ENCODE measurements at places on chromosomes 4 and X.

- no peak for DNase-seq
These were observed 5.0 kb downstream of the ARHGAP4 start for GRCh38 chrX:153921070-153921469.

DNA sequence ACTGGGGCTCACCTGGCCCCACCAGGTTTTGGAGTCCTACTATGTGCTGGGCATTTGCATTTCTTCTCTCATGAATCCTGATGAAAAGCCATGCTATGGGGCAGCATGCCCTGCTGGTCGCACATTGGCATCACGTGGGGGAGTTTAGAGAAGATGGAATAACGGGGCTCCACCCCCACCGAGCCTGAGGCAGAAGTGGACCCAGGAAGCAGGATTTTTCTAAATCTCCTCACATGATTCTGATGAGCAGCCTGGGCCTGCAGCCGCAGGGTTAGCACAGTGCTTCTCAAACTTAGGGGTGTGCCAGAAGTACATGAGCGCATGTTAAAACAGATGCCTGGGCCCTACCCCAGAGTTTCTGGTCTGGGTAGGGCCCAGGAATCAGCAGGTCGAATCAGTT is 4.6 kb upstream of the SORCS2 start:
- DNase-seq: no peak

GRCh38 chr4:16194214-16194613 is 32.1 kb downstream of the TAPT1 start:
- DNase-seq: no peak

- no peak for DNase-seq
These were observed 2.9 kb downstream of the NOCT start for GRCh38 chr4:139018501-139018900.

DNA sequence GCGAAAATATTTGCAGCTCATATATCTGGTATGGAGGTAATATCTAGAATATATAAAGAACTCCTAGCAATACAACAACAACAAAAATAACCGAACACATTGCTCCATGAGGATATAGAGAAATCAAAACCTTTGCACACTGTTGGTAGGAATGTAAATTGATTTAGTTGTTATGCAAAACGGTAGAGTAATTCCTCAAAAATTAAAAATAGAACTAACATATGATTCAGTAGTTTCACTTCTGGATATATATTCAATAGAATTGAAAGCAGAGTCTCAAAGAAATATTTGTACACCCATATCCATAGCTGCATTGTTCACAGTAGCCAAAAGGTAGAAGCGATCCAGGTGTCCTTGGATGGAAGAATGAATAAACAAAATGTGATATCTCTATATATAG is 203.0 kb upstream of the CNKSR2 start:
- DNase-seq: no peak

DNA sequence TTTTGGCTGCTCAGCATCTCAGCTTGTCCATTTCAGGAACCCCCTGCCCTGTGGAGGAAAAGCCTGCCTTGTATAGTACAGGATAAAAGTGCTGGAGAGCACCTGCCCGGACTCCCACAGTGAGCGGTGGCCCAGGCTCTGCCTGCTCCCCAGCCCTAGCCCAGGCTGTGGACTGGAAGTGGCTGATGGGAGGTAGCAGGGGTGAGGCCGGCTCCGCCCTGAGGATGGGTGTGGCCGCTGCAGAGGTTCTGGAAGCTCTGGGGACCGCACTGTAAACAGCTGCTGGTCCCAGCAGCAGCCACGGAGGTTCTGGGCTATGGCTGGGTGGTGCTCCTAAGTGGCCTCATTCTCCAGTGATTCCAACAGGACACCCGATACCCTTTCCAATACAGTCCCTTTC is 56.6 kb upstream of the HELT start:
- DNase-seq: no peak

DNA sequence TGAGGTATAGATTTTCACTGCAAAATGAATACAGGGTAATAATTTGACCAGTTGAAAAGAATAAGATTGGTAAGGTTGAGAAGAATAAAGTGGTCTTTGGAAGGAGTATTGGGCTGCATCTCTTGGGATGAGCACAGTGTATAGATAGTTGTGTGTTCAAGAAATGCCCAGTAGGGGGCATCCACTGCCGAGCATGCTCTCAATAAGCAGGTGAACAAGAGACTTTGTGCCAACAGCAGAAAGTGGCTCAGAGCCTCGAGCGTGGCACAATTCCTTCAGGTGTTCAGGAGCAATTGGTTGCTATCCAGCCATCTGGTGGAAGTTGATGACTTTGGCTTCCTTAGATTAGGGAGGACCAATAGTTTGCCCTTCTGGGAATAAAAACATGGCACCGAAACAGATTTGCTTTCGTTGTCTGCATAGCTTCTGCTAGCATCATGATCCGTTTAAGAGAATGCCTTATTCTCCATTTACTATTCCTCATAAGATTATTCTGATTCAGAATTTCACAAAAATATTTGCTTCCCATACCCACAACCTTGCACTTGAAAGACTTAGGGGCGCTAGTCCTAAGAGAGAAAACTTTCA is 258.1 kb upstream of the NEIL3 start:
- no peak for DNase-seq

- no peak for DNase-seq
These were observed 20.2 kb downstream of the CCNG2 start for GRCh38 chr4:77177199-77177598.

DNA sequence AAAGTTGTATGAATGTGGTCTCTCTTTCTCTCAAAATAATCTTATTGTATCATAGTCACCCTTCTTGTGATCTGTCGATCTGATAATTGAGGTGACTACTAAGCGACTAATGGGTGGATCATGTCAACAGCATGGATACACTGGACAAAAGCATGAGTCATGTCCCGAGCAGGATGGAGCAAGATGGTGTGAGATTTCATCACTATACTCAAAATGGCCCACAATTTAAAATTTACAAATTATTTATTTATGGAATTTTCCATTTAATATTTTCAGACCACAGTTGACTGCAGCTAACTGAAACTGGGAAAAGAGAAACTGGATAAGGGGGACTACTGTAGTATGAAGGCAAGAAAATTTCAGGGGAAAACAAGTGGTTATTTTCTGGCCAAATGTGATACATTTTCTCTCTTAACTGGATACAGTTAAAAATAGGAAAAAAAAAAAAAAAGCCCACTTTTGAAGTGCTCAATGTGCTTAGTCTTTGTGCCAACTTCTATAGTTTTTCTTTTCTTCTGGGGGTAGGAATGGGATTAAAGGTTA is 25.3 kb downstream of the FAM241A start:
- no peak for DNase-seq

- no peak for DNase-seq
These were observed 756.1 kb downstream of the SH3BGRL start for GRCh38 chrX:81957900-81958545.
